Vagina (tissue), 2 donors: ENCODE measurements at places on chromosomes 11 and 22. TPM values are rescaled to one million over a fixed set of nuclear protein-coding genes. Genes with fewer than 3 reads are reported as not detected.

The OR8A1 gene
- total RNA-seq: not detected

The PNPLA3 gene
- not detected for total RNA-seq

The KCNQ1 gene
- 2.7 TPM for total RNA-seq

The SYVN1 gene
- total RNA-seq: 42.5 TPM

The BBOX1 gene
- 53.0 TPM for total RNA-seq

The LTO1 gene
- 15.7 TPM for total RNA-seq

The MMP11 gene
- 6.4 TPM for total RNA-seq

The CARNS1 gene
- 1.7 TPM for total RNA-seq

The MUC5AC gene
- total RNA-seq: not detected

The MMP8 gene
- total RNA-seq: not detected

The WT1 gene
- 32.7 TPM for total RNA-seq

The NF2 gene
- total RNA-seq: 15.7 TPM

The ARHGAP42 gene
- 5.9 TPM for total RNA-seq

The ACRV1 gene
- total RNA-seq: not detected

The YPEL1 gene
- 4.9 TPM for total RNA-seq

The NFAM1 gene
- 1.7 TPM for total RNA-seq

GRCh38 chr11:73862986-73863385 is 13.7 kb downstream of the COA4 start:
- no peak for DNase-seq

DNA sequence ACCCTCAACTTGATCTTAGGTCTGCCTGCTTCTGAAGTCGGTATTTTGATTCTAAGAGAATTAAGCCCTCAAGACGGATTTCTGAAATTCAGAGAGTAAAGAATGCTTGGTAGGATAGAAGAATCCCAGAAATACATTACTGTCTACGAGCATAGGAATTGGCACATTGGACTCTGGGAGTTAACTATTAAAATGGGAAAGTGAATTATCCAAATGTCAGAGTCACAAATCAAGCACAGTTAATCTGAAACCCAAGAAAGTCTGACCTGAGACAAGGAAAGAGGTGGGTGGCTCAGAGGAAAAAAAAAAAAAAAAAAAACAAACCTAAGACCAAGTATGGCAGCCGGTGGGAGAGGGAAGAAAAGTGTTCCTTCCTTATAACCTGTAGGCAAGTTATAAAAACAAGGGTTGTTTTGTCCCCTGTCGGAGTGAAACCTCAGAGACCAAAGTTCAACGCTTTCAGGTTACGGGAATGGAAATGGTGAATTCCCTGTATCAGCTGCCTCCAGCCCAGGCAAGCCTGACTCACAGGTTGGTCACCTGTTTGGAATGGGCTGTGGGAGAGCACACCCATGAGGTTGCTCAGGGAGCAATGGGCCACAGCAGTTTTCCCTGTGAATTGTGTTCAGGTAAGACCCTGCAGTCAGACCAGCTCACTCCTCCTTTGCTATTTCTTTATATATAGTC is 139.0 kb downstream of the ETS1 start:
- no peak for DNase-seq

GRCh38 chr11:533586-534395 is 1.6 kb downstream of the HRAS start:
- DNase-seq: no peak

- no peak for DNase-seq
Observed at GRCh38 chr11:17008099-17008498, 6.1 kb downstream of the PLEKHA7 start.

- DNase-seq: no peak
Observed at GRCh38 chr11:19963697-19964387, 196.4 kb downstream of the DBX1 start.

- DNase-seq: no peak
Observed at GRCh38 chr11:75184757-75185425, 34.0 kb downstream of the SLCO2B1 start.

GRCh38 chr11:1731451-1732059 is 18.8 kb downstream of the IFITM10 start:
- no peak for DNase-seq

- no peak for DNase-seq
Observed at GRCh38 chr22:38834215-38834953, 9.4 kb downstream of the NPTXR start.

DNA sequence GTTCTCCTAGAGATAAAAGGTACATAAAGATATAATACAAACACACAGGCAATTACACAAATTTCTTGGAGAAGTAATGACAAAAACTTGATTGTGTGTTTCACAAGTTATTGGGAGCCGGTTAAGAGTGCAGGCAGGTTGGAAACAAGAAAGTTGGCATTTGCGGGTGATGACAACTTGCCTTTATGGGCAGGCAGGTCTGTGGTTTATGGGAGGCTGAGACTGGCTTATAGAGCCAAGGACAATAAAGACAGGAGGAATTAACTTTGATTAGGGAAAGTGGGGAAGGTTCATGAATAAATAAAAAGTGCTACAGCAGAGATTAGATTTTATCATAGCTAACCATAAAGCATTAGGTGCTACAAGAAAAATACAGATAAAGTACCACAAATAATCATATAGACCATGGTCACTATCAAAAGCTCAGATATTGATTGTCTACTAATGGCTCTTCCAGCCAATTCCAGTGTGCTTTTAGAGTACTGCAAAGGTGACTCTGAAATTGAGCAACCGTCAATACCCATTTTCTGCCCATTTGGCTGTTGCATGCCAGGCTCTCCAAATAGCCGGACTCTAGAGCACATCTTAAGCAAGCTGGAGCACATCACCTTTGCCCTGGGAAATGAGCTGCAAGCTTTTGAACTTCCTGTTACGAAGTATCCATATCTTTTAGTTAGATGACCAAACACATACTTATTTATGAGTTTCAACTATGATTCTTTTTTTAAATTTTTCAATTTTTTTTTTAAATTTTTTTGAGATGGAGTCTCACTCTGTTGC is 33.9 kb upstream of the GAB2 start:
- DNase-seq: no peak

DNA sequence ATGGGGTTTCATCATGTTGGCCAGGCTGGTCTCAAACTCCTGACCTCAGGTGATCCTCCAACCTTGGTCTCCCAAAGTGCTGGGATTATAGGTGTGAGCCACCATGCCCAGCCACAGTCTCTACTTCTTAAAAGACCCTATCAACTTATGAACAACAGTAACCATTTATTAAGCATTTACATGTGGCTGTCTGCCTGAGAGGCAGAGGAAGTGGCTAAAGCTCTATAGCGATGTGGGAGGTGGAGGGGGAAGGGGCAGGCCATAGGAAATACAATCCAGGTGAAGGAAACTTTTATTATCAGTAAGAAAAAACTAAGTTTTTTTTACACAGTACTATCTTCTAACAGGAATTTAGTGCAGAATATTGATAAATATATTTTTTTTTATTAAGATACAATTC is 87.8 kb upstream of the PHOX2A start:
- no peak for DNase-seq

- DNase-seq: peak; percentile 65
Observed at GRCh38 chr22:32327066-32327465, 30.6 kb upstream of the RFPL3 start.

GRCh38 chr22:29798318-29798717 is 31.1 kb downstream of the UQCR10 start:
- DNase-seq: no peak

- no peak for DNase-seq
Observed at GRCh38 chr11:3087821-3088800, 30.9 kb upstream of the CARS1 start.

GRCh38 chr22:36368359-36368983 is 19.3 kb downstream of the MYH9 start:
- DNase-seq: no peak

- no peak for DNase-seq
Observed at GRCh38 chr11:47558695-47559094, 5.8 kb upstream of the CELF1 start.

DNA sequence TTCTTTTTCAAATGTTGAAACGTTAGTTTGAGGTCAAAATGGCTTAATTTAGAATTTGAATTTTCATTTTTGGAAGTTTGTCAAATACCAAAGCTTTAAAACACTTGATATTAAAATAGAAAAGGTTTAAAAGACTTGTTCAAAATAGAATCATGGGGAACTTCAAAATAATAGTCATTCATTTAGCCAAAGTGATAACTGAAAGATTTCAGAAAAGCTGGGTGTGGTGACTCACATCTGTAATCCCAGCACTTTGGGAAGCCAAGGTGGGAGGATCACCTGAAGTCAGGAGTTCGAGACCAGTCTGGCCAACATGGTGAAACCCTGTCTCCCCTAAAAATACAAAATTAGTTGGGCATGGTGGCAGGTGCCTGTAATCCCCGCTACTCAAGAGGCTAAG is 10.9 kb downstream of the GSTP1 start:
- no peak for DNase-seq

DNA sequence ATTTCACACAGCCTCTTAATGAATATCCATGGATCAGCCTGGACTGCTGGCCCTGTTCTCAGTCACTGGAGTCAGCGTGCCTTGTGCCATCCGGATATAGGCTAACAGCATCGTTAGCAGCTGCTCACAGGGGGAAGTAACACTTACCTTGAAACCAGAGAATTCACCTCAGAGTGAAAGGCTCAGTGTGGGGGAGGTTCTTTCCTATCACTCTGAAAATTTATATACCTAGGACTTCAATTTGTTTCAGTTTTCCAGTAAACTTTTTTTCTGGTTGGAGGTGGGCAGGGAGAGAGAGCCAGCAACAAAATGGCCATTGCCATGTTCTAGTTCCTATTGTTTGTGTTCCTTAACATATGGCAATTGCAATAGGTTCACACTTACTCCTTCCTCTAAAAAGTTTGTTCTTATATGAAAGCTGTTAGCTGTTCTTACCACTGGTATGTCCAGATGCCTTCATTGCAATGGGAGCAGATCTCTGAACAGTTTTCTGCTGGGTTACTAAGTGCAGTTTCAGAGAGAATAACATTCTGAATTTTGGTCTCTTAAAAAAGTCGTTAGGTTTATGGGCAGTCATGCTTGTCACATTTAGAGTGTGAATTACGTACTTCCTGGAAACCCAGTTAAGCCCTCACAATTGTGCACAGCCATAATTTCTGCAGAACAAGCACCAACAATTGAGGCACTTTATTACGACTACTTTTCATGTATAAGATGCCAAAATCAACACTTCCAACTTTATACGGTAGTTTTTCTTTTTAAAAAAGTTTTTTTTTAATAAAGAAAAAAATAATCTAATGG is 247.6 kb downstream of the CADM1 start:
- no peak for DNase-seq

GRCh38 chr22:35966314-35967045 is 62.1 kb downstream of the RBFOX2 start:
- no peak for DNase-seq

DNA sequence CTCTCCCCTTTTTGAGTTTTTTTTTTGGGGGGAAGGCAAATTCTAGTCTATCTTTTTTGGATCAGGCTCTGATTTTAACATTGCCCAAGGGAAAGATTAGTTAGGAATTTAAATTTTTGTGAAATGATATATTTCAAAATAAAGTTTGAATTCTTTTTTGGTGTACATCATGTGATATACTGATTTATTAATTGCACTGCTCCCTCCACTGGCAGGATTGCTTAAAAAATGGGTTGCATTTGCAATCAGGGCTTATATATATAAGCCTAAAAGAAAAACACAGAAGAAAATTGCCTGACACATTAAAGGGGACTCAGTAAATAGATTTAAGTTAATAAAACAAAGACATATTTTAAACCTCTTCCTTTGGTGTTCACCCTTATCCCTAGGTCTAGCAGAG is 1.2 kb downstream of the DYNC2H1 start:
- no peak for DNase-seq

- DNase-seq: no peak
Observed at GRCh38 chr11:86511086-86511551, 136.4 kb downstream of the CCDC81 start.

DNA sequence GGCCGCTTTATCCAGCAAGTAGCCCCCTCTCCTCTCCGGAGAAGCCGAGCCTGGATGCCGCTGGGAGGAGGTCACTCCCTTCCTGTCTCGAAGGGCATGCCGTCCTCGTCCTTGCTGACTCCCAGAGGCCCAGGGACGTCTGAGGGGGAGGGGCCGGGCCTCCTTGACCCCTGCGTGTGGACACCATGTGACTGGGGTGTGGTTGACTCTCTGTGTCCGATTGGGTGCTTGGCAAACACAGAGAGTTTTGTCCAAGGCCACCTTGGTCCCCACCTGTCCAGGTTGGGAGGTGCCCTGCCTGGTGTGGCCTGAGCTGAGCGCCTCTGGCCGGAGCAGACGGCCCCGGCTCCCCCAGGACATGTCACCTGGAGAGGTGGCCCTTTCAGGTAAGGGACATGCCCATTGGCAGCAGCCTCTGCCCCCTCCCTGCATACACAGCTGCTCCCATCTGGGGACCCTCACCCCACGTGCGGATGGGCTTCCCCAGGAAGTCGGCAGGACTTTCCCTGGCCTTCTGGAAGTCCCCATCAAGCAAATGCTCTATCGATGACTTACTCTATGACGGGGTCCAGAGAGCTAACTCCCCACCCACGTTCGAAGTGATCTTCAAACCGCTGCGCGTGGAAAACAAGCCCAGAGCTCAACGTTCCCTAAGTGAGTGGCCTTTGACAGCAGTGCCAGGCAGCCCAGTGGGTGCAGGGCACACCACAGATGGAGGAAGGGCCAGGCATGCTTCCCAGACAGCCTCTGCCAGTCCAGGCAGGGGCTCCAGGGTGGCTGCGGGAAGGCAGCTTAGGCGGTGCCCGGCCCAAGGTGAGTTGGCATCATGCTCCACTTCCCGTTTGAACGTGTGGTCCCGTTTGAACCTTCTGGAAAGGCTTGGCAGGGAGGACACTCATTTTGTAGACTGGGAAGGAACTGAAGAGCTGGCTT is at the start of gene SMIM38:
Gene SMIM38, plus strand, starts transcription at position 634 of the 933 bp plus-strand sequence. CDS start 1,912 bp downstream, outside the sequence.
- DNase-seq: no peak

- no peak for DNase-seq
Observed at GRCh38 chr11:19704213-19704612, 8.4 kb upstream of the NAV2 start.

- no peak for DNase-seq
Observed at GRCh38 chr11:77267962-77268361, 33.5 kb downstream of the GDPD4 start.

- no peak for DNase-seq
Observed at GRCh38 chr11:66282468-66283455, 4.8 kb downstream of the CNIH2 start.

DNA sequence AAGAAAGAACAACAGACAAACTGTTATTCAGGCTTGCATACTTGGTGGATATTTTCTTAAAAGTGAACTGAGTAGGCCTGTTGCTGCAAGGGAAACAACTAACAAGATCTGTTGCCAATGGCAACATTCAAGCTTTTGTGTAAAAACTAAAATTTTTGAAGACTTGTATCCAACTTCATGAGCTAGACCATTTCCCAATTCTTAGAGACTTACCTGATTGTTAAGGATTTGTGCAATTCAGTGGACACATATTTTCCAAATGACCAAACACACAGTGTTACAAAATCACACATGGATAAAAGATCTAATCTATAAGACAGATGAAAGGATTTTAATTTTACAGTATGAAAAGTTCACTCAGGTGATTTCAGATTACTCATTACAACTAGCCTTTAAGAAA is 564.1 kb downstream of the CNTN5 start:
- no peak for DNase-seq

GRCh38 chr22:29359469-29359868 is 28.9 kb downstream of the AP1B1 start:
- no peak for DNase-seq

GRCh38 chr11:68090706-68091105 is 30.5 kb downstream of the CHKA start:
- DNase-seq: no peak

GRCh38 chr11:4118107-4118506 is 23.5 kb downstream of the RRM1 start:
- no peak for DNase-seq
